ENCODE measurements at places on chromosomes 1 and 21.
A peak's percentile ranks its signal among the peaks of the same experiment; 100 is the strongest.

DNA sequence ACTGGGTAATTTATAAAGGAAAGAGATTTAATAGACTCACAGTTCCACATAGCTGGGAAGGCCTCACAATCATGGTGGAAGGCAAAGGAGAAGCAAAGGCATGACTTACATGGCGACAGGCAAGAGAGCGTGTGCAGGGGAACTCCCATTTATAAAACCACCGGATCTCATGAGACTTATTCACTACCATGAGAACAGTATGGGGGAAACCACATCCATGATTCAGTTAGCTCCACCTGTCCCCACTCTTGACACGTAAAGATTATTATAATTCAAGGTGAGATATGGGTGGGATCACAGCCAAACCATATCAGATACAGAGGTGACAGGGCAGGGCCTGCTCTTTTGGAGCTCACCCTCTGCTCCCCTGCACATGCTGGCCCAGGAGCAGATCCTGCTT, 31.4 kb upstream of the TMEM61 start:
- no peak for DNase-seq

DNA sequence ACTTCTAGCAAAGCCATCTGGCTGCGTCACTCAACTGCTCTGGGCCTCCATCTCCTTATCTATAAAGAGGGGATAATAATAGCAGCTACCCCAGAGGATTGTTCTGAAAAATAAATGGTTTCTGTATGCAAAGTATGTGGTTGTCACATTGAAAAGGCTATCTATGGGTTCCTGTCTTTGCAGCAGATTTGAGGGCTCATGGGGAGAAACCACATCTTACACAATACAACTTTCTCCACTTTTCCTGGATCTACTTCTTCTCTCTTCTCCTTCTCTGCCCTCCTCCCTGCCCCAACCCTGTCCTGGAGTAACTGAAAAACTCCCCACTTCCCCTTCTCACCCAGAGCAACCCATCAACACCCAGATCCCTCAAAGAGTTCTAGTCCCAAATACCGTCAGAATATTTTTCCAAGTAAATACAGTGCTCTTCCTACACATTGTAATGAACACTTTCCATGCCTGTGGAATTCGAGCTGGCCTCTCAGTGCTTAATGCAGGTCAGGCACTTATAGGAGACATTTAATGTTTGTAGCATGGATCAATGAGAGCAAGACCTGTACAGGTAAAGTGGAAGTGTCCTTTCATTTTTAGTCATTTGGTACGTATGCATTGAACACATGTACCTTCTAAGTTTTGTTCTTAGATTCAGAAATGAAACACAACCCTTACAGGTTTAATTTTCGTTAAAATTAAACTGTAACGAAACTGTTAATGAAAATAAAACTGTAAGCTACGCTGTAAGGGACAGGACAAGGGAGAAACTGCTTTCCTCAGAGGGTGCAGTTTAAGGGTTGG, 131.9 kb downstream of the AK5 start:
- no peak for DNase-seq

- no peak for DNase-seq
Observed at GRCh38 chr1:147600119-147601111, 59.1 kb downstream of the BCL9 start.

DNA sequence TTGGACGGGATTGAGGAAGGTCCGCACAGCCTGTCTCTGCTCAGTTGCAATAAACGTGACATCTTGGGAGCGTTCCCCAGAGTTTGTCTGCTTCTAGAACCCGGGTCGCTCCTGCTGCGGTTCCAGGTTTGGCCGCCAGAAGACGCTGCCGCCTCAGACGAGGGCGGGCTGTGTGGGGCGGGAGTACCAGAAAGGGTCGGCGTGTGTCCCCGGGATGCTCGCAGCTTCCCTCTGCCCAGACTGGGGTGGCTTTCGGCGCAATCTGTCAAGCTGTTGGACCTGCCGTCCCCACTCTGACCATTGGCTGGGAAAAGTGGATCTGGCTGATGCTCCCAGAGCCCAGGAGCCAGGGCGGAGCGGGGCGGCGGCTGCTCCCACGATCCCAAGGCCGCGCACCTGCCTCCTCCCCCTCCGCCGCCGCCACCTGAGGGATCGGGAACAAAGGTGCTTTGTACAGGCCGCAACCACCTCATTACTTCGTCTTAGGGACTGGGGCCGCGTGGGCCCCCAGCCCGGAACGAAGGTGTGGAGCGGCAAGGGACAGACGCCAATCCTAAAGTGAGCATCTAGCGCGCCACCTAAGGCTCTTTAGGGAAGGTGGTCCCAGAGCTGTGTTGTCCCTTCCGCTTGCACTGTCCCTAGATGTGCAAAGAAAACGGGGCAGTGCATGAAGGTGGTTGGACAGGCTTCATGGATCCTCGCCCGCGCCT, 683 bp upstream of the EFNA4 start:
- peak; percentile 19 for DNase-seq

GRCh38 chr21:26570203-26570602, 2.9 kb downstream of the CYYR1 start:
- no peak for DNase-seq

DNA sequence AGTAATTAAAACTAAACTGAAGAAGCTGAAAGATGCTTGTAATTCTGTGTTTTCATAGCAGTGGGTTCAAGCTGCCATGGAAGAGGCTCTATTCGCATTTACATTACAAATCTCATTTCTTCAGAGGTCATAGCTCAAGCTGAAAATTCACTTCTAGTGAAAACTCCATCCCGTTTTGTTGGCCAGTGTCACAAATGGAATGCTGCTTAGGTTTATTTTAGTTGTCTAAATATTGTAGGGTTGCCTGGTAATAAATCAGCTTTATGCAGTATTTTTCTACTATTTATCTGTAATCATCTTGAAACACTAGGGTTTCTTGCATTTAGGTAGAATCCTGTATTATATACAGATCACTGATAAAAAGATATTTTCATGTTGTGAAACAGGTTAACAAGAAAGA, 240.6 kb downstream of the PTBP2 start:
- no peak for DNase-seq

- DNase-seq, result no peak
Observed at GRCh38 chr1:149846042-149846441, 53.3 kb upstream of the BOLA1 start.

GRCh38 chr21:26887251-26887650, 42.0 kb upstream of the ADAMTS1 start:
- no peak for DNase-seq

GRCh38 chr1:170162459-170163246, 16.9 kb downstream of the NTMT2 start:
- no peak for DNase-seq

DNA sequence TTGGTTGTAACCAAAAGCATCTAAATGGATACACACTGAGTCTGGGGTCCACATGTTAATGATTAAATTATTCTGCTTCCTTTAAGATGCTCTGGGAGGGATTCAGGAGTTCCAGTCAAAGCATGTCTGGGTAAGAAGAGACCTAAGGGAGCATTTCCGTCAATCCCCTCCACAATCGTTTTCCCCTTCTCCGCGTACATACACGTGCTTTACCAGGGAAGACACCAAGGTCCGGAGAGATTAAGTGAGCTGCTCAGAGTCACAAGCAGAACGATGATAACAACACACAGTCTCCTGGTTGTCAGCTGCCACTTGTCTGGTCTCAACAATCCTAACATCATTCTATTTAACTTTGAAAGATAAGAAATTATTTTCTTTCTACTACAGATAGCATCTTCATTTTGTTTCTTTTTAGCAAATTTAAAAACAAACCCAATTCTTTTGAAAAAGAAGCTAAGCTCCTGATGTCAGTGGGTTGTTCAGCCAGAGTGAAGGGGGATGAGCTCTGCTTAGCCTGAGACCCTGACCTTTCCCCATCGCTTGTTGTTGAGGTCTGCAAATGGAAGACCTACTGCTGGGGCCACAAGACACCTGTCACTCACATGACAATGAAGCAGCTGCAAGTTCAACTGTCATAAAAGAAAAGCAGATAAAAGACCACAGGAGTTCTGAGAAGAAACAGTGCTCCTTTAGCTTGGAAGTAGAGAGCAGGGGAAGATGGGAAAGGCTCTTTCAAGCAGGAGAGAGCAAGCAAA, 4.5 kb downstream of the PAFAH2 start:
- DNase-seq, result no peak

- no peak for DNase-seq
Observed at GRCh38 chr1:117271959-117272358, 61.2 kb upstream of the VTCN1 start.

GRCh38 chr1:177569476-177569875, 398.7 kb downstream of the BRINP2 start:
- no peak for DNase-seq

DNA sequence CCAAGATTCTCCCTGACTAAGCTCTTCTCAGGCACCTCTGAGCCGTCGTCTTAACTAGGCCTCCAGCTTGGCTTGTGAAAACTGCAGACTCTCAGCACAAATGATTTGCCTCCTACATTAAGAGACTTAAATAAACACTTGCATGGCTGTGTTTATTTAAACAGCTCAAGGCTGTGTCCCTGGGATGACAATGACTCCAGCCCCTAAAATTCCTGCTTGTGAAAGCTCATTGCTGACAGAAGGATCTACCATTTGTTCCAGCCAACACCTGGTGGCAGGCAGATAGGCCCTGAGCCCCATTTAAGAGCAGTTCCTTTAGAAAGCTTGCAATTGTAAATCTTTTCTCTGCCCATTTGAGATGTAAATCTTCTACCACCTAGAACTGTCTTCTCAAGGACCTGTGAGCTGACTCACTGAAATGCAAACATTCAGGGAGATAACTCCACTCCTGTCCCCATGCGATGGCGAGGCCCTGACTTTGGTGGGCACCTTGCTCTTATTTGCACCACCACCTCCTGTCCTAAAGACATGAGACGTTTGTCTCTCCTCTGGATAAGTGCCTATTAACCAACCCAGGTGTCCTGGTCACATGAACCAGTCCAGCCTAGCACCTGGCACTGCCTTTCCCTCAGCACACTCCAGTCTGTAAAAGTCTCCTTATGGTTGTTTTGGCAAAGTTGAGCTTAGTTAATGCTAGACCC, 15.1 kb upstream of the PCP4 start:
- peak; percentile 32 for DNase-seq

GRCh38 chr1:208449951-208450350, 205.8 kb upstream of the PLXNA2 start:
- no peak for DNase-seq

- no peak for DNase-seq
Observed at GRCh38 chr1:100642826-100643225, 76.7 kb upstream of the VCAM1 start.

DNA sequence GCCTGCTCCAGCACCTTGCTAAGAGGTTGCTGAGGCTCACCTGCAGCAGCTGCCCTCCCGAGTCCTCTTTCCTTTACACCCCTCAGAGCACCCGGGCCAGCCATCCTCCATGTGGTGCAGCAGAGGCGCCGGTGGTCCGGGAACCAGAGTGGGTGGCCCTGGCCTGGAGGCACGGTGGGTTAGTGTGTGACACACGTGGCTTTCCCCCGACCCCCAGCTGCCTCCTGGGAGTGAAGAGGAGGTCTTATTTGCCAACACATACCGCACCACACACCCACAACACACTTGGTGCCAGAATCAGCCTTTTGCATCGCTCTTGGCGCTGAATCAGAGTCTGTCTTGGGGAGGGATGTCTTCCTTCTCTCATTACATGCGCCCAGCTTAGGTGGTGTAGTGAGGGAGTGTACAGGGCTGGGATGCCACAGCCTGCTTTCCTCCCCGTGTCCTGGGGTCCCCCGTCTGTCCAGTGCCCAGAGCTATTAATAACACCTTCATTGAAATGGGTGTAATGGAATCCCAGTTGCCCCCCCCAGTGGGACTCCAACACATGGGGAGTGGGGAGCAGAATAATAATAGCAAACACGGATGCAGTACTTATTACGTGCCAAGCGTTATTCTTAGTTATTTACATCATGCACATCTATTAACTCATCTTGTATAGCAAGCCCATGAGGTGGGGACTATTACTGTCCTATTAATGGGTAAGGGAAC, 38.2 kb downstream of the MAPKAPK2 start:
- DNase-seq, result no peak

- peak; percentile 97 for DNase-seq
Observed at GRCh38 chr1:119779869-119780356, 11.2 kb upstream of the HMGCS2 start.

GRCh38 chr1:225613006-225613405, 39.9 kb downstream of the ENAH start:
- no peak for DNase-seq

DNA sequence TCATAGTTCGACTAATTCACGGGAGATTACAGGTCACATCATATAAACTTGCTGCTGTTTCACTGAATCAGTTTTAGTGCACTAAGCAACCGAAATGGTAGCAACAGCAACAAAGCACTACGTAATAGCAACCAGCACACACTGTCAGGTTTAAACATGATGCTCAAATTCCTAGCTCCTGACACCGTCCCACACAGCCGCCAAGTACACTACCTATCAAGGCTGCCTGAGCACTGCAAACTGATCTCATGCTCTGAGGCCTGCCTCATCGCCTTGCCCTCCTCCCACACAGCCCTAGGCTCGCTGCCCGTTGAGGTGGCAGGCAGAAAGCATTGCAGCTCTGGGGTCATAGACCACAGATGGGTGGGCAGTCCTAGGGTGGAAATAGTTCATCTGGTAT, 12.4 kb downstream of the LAMC2 start:
- no peak for DNase-seq

DNA sequence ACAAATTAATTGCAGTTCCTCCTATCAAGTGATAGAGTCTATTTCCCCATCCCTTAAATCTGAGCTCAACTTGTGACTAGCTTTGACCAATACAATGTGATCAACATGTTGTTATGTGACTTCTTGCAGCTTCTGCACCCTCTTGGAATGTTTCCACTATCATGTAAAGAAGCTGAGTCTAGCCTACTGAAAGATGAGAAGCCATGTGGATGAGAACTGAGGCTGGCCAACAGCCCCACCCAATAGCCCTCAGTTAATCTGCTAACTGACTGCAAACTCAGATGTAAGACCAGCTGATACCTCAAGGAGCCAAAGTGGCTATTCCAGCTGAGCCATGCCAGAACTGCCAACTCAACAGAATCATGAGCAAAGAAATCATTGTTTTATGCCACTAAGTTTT, 44.0 kb downstream of the LYST start:
- no peak for DNase-seq

DNA sequence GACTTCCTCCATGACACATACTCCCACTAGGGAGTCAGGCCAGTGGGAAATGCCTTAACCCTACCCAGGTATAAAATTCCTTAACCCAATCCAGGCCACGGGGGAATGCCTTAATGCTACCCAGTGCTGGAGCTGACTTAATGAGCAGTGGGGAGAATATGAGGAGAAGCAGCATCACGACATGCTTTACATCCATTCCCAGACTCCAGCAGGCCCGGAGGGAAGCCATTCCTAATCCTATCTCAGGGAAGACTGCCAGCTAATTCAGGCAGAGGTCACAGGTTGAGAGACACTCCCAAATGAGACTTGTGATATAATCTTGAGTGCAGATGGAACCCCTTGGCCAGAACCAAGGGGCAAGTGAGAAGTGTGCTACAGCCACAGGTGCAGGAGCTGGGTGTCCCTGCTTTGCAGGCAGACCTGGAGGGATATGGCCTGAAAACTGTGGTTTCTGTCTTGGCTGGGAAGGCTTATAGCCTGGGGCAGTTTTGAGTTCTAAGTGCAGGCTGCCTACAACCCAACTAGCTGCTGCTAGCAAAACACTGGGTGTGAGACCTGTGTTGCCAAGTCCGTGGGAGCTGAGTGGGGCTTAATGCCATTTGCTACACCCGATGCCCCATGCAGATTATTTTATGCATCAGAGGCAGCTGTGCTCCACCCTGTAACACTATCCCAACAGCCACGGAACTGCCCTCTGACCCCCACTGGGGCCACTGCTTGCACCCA, 45.1 kb upstream of the GUCA2A start:
- DNase-seq, result no peak
